H54 (cell line): ENCODE measurements at places on chromosomes 4 and X.

DNA sequence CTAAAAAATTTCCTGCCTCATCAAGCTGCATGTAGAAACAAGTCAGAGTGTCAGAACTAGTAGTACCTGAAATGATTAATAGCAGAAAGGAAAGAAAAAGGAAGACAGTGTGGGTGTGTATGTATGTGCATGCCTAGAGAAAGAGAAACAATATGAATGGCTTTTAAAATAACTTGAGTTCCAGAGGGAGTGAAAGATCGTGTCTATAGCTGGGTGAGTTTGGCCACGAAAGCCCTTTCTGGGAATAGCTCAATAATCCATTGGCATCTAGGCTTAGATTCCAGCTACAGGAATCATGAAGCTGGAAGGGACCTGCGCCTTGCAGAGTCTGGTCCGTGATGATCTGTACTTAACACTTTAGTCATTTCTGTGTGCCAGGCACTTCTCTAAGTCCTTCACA is 195.6 kb downstream of the RAPGEF2 start:
- DNase-seq = no peak

DNA sequence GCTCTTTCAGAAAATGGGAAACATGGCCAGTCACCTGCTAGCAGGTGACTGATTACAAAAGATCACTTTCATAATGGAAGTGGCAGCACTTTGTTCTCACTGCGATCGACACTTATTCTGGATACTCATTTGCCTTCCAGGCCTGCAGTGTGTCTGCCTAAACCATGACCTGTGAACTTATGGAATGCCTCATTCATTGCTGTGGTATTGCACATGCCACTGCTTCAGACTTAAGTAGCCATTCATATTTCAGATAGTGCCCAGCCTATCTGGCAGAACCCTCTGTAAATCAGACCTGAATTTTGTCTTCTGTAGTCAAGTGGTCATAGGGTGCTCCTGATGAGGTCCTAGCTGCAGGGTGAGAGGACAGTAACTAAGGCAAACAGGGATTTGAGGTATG is 23.3 kb upstream of the MGST2 start:
- no peak for DNase-seq

DNA sequence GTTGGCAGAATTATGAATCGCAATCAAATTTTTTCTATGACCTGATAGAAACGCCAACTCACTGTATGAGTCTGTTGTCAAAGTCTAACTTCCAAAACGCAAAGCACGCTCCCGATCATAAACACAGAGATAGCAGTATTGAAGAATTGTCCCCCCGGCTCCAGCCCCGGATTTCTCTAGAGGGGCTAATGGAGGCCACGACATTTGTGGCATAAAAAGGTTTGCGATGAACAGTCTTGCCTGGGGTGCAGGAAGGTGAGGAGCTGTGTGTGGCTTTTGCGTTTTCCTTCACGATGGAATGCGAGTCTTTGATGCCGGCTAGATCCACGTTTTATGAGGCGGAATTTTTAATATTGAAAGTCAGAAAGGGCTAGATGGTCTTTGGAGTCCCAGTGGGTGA is 183.0 kb downstream of the CRLF2 start:
- DNase-seq = no peak

GRCh38 chr4:184624972-184625554 is 24.2 kb downstream of the CASP3 start:
- DNase-seq = no peak

- no peak for DNase-seq
These were observed 74.8 kb upstream of the SLIT2 start for GRCh38 chr4:20176881-20177280.

DNA sequence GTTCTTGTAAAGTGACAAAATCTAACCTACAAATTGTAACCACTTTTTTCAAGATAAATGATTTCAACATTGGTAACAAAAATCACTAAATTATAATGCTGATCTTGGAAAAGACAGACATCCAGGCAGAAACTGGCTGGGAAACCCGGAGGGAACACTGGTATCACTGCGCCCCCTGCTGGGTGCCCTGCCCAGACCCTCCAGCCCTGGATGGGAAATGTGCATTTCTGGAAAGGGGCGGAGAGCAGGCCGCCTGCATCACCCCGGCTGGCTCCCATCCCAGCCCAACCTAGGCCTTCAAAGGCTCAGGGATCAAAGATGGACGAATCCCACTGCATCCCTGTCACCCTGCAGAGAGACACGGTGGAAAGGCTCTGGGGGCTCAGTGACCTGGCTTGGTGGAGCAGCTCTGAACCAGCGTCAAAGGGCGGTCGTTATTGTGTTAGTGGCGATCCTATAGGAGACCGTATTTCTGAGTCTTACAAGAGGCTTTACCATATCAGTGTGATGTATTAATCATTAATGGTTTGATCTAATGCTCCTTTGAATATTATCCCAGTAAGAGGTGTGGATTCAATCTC is 37.3 kb downstream of the ACOX3 start:
- peak; percentile 67 for DNase-seq

- DNase-seq = no peak
These were observed 79.9 kb downstream of the SLIT2 start for GRCh38 chr4:20331642-20332041.

- DNase-seq = no peak
These were observed 383.3 kb downstream of the BCOR start for GRCh38 chrX:39714471-39714870.

GRCh38 chrX:150980186-150980585 is 2.9 kb upstream of the HMGB3 start:
- DNase-seq = no peak

DNA sequence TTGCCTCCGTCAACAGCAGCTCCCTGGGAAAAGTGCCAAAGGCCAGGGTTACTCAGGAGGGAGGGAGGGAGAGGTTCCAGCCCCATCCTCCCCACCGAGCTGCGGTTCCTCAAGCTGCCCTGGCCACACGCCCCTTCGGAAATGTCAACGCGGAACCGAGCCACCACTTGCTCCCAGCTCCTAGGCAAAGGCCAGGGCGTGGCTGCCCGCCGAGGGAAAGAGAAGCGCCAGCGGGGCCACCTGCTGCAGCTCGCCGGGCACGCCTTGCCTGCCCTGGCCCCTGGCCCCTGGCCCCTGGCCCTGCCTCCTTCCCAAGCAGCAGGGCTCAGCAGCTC is 15.3 kb downstream of the SLC6A8 start:
- no peak for DNase-seq

- DNase-seq = no peak
These were observed 247.8 kb downstream of the TEX13A start for GRCh38 chrX:104972737-104973136.

GRCh38 chr4:176569301-176569700 is 223.4 kb downstream of the VEGFC start:
- no peak for DNase-seq
